ENCODE measurements at places on chromosomes 12 and 14.

GRCh38 chr14:31955936-31956579, 121.0 kb upstream of the ARHGAP5 start:
- no peak for DNase-seq

DNA sequence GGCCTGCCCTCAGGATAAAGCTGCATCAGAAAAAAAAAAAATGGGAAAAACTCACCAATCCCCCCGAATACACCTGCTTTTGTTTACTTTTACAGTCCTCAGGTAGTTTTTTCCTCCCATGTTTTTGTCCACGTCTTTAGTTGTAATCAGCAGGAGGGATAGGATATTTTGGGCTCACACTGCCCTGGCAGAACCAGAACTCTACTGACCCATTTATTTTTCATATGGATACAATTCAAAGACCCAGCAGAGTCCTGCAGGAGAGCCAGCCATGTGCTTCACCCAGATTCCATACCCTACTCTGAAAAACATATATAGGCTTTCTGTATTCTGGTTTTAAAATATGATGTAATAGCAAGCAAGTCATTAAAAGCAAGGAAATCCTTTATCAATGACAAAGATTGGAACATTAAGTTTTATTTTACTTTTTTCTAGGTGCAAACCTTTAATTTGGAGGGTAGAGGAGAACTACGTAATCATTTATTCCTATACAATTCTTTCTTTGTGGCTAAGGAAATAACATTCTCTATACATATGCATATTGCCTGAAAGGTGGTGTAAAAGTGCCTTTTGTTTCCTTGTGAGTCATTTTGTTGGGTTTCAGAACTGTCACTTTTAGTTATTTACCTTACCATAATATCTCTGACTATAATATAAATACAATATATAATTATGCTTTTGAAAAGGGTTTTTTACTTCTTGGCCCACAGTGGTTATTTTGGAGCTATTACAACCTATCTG, 19.1 kb downstream of the DACT1 start:
- DNase-seq, result no peak

- DNase-seq, result no peak
Observed at GRCh38 chr12:67367843-67368242, 98.7 kb downstream of the CAND1 start.

DNA sequence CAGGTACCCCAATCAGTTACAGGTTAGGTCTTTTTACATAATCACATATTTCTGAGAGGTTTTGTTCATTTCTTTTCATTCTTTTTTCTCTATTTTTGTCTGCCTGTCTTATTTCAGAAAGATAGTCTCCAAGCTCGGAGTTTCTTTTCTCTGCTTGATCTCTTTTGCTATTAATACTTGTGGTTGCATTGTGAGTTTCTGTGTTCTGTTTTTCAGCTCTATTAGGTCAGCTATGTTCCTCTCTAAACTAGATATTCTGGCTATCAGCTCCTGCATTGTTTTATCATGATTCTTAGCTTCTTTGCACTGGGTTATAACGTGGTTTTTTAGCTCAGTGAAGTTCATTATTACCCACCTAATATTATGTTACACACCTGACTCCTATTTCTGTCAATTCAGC, 914.1 kb downstream of the TRHDE start:
- DNase-seq, result no peak

- DNase-seq, result no peak
Observed at GRCh38 chr14:101595349-101595748, 34.1 kb downstream of the DIO3 start.

DNA sequence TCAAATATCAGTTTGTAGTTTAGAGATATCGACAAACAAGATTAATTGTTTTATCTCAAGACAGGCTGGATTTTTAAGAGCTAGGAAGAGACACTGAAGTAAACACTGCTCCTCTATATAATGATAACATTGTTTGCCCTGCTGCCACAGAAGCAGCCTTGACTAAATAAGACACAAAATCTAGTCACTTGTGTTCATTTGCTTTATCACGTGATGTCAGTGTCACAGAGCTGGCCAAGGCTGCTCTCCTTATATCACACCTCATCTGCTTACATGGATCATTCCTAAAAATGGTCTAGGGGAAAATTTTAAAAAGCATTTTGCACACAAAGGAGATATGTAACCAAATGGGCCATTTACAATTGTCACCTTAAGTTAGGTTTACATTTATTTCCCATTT, 64.1 kb downstream of the SOX5 start:
- DNase-seq, result no peak

DNA sequence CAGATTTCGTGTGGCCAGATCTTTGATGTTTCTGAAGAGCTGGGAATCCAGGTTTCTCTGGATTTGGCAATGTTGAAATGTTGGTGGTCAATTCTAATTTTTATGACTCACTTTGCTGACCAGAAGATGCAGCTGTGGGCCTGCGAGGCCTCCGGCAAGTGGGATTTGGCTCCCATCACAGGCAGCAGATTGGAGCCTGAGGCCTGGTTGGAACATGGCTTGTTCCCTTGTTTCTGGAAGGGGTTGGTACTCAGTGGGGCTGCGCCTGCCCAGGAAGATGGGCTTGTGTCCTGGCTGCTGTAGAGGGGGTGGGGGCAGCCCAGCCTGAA, 23.1 kb downstream of the FBRSL1 start:
- DNase-seq, result no peak
